ENCODE measurements at places on chromosomes 5 and 9.

DNA sequence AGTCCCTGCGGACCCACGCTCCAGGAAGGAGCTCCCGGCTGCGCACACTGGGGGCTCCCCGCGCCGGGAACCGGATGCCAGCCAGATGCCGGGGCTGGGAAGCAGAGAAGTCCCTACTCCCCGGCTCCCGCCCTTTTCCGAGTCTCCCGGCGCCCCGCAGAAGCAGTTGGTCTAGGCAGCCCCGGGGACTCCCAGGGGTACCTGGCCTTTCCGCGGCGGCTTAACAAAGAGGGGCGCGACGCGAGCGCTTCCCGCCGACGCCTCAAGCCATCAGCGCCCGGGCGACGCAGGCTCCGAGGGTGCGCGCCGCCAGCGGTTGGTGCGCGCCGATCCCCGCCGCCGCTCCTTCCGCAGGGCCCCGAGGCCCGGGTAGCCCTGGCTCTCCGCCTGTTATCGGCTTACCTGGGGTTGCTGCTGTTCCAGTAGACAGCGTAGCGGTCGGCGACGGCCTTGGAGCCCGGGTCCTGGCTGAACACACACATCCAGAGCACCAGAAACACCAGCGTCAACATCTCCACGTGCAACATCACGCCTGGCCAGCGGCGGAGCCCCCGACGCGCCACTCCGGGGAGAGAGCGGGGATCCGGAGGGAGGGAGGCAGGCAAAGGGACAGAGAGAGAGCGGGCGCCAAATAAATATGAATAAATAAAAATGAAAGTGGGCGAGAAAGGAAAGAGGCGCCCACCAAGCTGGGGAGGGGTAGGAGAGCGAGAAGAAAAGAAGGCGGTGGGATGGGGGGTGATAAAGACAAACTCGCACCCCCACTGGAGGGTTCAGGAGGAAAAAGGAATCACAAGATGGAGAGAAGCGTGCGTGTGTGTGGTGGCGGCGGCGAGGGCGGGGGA lies 428 bp downstream of the EFNA5 start:
- DNase-seq = no peak

GRCh38 chr5:82603033-82603987 lies 325.2 kb upstream of the RPS23 start:
- DNase-seq = no peak

DNA sequence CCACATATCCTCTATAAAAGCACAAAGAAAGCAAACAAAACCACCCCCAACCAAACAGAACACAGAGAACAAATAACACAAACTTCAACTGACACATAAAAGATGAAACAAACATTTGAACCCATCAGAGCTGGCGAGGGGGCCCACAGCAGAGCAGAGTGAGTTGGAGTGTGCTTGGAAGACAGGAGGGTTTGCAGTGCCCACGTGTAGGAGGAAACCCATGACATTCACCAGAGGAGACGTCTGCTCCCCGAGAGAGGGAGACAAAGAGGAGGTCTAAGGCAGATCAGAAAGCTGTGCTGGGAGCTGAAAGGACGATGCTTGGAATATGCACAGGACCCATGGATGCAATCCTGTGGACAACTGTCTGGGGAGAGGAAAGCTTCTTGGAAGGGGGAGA lies 27.0 kb downstream of the MRPL36 start:
- no peak for DNase-seq

- DNase-seq = no peak
These were observed 754.8 kb upstream of the RIOK2 start for GRCh38 chr5:97937846-97938245.

DNA sequence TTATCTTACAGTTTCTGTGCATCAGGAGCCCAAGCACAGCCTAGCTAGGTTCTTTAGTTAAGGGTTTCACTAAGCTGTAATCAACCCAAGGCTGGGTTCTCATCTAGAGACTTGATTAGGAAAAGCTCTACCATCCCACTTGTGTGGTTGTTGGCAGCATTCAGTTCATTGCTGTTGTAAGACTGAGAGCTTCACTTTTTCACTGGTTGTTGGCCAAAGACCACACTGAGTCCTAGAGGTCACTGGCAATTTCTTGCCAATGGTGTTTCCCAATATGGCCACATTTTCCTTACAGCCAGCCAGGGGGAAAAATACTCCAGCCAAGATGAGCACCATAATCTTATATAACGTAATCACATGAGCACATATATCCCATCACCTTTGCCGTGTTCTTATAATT lies 74.3 kb downstream of the SMIM15 start:
- DNase-seq = no peak

- no peak for DNase-seq
These were observed 29.1 kb downstream of the ANKDD1B start for GRCh38 chr5:75640395-75640794.

Measured in NCI-H187 treated with DMSO at 0.1 percent for 48 hours (cell line).